ENCODE measurements at places on chromosomes 3 and 15. TPM values are rescaled to one million over a fixed set of nuclear protein-coding genes. Genes with fewer than 3 reads are reported as not detected.

- no peak for DNase-seq
These were observed 41.6 kb upstream of the TASOR start for GRCh38 chr3:56724676-56725075.

GRCh38 chr15:83062768-83063180 lies 4.3 kb downstream of the BTBD1 start:
- DNase-seq, result no peak

Gene PIERCE2
- not detected for total RNA-seq

DNA sequence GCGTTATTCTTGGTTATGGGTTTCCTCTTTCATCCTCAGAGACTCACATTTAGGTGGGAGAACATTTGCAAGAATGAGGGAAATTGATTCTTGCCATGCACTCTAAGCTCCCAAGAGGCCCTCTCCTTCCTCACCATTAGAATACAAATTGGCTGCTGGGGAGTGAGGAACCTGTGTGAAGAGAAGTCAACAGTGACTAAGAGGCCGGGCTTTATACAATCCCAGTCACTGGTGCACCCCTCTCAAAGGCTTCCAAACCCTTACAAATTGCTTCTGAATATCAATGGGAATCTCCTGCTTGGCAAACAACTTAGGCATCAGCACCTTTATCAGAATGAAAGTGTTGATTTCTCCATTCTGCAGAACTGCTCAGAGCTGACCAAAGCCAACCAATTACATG lies 16.5 kb upstream of the RGMA start:
- no peak for DNase-seq

DNA sequence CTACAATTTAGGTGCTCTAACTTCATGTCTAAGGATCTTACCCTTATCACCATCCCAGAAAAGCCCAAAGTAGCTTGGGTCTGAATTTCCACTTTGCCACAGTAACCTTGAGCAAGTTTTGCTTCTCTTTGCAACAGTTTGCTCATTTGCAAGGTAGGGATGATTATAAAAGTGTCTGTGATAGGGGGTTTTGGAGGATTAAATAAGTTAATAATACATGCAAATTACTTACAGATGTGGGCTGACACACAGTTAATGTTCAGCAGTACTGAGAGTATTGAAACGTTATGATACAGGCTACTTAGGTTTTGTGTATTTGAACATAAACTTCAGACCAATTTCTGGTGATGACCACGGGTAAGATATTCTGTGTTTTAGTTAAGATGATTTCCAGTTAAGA lies 444.7 kb upstream of the TPRG1 start:
- DNase-seq, result no peak

GRCh38 chr3:114675104-114675503 lies 381.3 kb downstream of the TIGIT start:
- DNase-seq, result no peak

GRCh38 chr15:84625123-84625522 lies 24.3 kb downstream of the ZSCAN2 start:
- no peak for DNase-seq

GRCh38 chr15:59360305-59360704 lies 12.4 kb downstream of the MYO1E start:
- no peak for DNase-seq

GRCh38 chr3:161305095-161305991 lies 66.0 kb downstream of the SPTSSB start:
- DNase-seq, result peak; percentile 26

DNA sequence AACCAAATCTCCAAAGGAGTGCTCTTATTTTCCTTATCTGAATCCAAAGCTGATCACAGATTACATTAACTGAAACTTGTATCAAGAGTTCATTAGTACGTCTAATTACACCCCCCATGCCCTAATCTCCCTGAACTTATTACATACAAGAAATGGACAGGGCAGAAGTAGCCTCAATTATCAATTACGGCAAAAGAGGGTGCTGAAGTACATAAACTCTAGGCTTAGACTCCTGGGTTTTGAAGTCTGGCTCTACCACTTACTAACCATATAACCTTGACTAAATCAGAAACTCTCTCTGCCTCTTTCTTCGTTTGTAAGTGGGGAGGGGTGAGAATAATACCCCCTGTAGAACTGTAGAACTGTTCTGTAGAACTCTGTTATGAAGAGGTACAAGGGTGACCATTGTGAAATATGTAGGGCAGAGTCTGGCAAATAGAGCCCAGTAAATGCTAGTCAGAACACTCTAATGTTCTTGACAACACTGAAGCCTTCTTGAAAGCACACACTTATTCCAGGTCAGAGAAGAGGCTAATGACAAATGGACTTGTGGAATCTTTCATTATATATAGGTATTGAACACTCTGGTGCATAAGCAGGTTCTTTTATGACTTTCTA lies 19.6 kb upstream of the OR5K4 start:
- DNase-seq, result no peak

Gene CHRD
- total RNA-seq, result 5.5 TPM

Gene ISLR2
- not detected for total RNA-seq

Gene COX17
- total RNA-seq, result 43.6 TPM

DNA sequence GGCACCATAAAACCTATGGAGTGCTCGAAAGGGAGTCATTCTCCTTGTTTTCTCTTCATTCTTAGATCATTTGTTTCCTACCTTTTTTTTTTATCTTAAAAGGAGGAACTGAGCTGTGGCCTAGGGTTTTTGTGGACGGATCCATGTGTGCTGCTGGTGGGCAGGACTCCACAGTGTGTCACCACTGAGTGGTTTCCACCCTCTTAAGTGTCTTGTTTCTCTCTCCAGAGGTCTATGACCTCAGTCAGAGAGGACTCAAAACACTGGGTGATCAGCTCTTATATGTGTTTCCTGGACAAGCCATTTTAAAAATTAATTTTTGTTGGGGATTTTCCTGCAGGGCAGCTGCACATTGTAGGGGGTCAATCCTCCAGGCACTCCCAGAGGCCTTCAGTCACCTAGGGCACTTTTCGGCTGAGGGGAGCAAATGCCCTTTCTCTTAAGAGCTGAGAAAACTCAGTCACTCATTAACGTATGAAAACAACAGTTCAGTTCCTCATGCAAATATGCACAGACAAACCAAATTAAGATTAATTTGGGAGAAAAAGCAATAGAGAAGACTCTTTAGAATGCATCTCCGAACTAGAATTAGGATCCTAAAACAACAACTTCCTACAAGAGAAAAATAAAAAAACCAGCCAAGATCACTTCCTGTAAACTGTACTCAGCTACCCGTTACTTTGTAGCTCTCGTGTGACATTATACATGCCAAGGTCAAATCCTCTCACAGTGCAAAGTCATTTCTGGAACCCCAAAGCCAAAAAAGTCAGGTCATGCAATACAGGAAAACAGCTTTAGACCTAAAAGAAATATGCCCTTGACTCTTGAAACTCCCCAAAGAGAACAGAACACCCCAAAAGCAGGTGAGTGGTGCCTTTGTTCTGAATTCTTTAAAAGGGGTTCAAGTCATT lies 27.6 kb upstream of the FAM3D start:
- DNase-seq, result no peak

Gene CEP19
- 1.6 TPM for total RNA-seq

DNA sequence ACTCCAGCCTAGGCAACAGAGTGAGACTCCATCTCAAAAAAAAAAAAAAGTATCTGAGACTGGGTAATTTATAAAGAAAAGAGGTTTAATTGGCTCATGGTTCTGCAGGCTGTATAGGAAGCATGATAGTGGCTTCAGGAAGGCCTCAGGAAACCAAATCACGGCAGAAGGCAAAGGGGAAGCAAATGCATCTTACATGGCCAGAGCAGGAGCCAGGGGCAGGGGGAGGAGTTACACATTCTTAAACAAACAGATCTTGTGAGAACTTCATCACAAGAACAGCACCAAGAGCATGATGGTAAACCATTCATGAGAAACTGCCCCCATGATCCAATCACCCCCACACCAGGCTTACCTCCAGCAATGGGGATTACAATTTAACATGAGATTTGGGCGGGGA lies 37.2 kb downstream of the ACAP2 start:
- DNase-seq, result no peak

Gene NAALADL2
- total RNA-seq, result 4.0 TPM

GRCh38 chr15:42623951-42624350 lies 48.5 kb downstream of the STARD9 start:
- no peak for DNase-seq

DNA sequence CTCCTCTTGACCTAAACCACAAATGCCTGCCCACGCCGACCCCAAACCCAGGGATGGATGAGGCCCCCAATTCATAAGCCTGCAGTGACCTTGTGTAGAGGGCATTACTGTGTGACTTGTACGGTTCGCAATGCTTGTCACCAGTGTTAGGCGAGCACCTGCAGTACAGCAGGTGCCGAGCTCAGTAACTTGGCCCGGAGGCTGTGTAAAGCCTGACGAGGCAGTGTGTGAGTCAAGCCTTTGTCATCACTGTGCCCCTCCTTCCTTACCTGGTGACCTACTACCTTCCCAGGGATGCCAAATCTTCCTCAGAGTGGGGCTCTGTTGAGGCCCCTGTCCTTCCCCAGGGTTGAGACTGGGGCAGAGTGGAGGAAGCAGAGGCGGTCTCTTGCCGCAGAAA lies 37.2 kb upstream of the TMEM115 start:
- DNase-seq, result no peak

Gene LDHAL6B
- total RNA-seq, result not detected

DNA sequence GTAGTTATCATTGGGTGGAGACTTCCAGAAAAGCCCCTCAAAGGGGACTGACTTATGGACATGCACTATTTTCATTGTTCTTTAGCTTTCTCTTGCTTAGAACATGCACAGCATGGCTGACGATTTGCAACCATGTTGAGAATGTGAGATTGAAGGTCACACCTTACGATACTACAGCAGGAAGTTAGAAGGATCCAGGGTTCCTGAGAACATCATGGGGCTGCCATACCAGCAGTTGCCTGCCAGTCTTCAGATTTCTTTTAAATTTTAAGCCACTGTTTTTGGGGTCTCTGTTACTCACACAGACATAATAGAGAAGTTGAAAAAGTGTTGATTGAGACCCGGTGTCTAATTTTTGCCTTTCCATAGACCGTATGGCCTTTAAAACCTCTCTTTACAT lies 396.5 kb downstream of the MECOM start:
- no peak for DNase-seq

GRCh38 chr15:78425643-78426042 lies 12.4 kb upstream of the IREB2 start:
- no peak for DNase-seq

GRCh38 chr3:73633916-73634344 lies 9.2 kb upstream of the PDZRN3 start:
- no peak for DNase-seq

DNA sequence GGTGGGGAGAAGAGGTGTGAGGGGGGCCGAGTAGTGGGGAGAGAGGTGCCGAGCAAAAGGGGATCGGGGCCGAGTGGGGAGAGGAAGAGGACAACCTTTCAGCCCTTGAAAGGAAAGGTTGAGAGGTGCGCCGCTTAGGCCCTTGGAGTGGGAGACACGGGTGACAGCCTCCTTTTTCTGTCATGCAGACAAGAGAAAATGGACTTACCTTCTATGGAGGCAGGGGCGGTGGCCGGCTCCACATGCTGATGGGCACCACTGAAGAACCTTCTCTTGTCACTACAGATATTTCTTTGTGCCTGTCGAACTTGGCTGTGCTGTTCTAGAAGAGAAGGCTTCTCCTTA lies 421 bp downstream of the KLHL18 start:
- DNase-seq, result no peak

Data from Caco-2 (cell line).